ENCODE measurements at places on chromosomes 4 and X.
A peak's percentile ranks its signal among the peaks of the same experiment; 100 is the strongest.

- DNase-seq = no peak
These were observed 566.3 kb downstream of the STPG2 start for GRCh38 chr4:97577004-97577403.

GRCh38 chr4:147479786-147480185 is 1.1 kb upstream of the EDNRA start:
- DNase-seq = peak; percentile 56

DNA sequence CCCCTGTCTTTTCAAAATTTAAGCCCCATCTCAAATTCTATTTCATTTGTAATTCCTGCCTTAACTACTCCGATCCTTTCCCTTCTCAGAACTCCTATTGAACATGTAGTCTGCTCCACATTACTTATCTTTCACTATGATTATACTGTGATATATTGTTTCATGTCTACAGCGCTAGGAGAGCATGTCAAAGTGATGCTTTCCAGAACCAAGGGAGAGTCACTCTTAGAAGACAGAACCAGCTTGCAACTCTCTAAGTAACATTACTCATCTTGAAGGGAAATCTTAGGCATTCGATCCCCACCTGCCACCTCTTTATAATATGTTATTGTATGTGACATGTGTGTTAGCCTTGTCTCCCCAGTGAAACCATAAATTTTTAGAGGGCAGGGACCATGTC is 10.5 kb downstream of the EXOC1L start:
- no peak for DNase-seq

- no peak for DNase-seq
These were observed 440.0 kb upstream of the IGFBP7 start for GRCh38 chr4:57550198-57550597.

DNA sequence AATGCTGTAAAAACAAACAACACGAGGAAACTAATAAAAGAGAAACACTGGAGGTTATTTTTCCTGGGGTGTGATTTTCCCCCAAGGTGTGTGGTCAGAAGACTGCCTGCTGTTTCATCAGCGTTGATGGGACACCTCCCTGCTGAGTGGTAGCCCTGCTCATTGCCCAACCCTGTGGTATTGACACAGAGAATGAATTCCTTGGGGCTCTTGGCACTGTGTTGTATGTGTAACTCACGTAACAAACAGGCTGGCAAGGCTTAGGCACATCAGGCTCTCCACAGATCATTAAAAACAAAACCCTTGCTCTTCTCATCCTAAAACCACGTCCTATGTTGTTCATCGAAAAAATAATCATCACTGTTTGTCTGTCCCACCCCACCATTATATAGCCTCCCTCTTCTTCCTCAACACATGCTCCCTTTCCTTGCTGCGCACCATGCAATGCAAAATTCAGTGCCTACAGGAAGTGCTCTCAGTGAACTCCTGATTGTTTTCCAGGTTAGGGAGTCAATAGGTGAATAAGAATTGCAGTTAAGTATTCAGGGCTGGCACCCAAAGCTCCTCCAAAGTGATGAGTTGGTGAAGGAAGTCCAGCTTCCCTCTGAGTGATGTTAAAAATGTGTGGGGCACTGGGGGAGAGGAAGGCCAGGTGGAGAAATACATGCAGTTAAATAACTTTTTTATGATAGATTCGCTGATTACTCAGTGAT is 11.4 kb upstream of the PUDP start:
- no peak for DNase-seq

DNA sequence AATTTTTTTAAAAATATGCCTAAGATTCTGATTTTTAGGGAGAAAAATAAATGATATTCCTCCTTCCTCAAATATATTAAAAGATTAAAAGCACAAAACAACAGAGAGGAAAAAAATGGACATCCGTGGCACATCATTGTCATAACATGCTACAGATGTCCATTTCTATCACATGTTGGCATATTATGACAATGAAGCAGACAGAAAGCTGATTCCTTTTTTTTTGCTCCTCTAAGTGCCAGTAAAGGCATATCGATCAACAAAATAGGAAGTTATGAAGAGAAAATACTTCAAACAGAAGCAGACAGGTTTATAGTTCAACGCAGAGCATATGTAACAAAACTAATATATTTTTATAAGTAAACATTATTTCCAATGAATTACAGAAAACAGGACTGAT is 11.2 kb downstream of the KLHL8 start:
- no peak for DNase-seq

GRCh38 chr4:41999321-41999720 is 9.0 kb downstream of the SLC30A9 start:
- DNase-seq = no peak

- no peak for DNase-seq
These were observed 177.6 kb downstream of the RNF150 start for GRCh38 chr4:140955641-140956040.

- DNase-seq = no peak
These were observed 64.7 kb upstream of the CTSO start for GRCh38 chr4:156018383-156018782.

- DNase-seq = no peak
These were observed 29.2 kb downstream of the GRID2 start for GRCh38 chr4:92333016-92333415.

DNA sequence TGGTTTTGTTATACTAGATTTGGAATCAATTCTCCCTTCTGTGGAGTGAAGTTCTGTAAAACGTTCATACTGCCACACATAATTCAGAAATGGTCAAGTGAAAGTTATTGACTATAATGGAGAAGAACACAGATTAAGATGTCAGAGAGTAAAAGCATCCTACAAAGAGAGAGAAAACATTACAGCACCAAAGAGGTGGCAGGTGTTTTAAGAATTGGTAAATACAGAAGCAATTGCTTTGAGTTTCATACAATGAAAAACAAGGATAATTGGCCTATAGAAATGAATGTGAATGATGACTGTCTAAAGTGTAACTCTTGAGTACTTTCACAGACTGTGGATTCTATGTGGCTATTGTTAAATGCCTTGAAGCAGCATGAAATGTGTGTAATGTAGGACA is 435.6 kb upstream of the SMIM31 start:
- DNase-seq = no peak

GRCh38 chrX:72100824-72101351 is 30.8 kb downstream of the RTL5 start:
- no peak for DNase-seq

- DNase-seq = no peak
These were observed 377.3 kb downstream of the ARAP2 start for GRCh38 chr4:35867057-35867456.

DNA sequence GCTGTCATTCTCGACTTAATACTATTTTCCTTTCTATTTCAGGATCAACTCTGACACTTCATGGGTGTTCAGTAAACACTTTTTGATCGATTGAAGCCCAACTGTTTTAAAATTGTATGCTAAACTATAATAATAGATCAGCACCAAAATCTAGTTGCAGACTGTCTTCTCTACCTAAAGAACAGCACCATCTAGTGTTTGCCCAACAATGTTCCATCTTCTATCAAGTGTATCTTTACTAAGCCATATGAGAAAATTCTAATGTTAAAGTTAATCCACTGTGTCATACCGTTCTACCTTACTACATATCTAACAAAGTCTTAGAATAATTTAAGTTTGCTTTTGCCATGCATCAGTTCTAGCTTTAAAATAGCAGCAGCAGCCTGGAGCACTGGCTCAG is 113.0 kb upstream of the PRDX4 start:
- peak; percentile 2 for DNase-seq

GRCh38 chr4:104818579-104818978 is 323.9 kb upstream of the CXXC4 start:
- no peak for DNase-seq

DNA sequence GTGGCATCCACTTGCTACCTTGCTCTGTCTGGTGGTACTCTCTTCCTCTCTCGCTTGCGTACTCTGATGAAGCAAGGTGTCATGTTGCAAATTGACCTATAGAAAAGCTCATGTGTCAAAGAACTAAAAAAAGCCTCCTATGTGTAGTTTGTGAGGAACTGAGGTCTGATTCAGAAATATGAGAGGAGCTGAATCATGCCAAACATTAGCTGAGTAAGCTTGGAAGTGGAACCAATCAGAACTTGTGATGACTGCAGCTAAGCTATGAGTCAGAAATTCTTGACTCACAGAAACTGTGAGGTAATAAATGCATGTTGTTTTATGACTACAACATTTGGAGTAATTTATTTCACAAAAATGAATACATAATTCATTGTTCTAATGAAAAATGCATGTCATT is 2138.8 kb downstream of the PCDH7 start:
- DNase-seq = peak; percentile 68

GRCh38 chrX:15468036-15468435 is 25.1 kb downstream of the PIR start:
- peak; percentile 14 for DNase-seq

DNA sequence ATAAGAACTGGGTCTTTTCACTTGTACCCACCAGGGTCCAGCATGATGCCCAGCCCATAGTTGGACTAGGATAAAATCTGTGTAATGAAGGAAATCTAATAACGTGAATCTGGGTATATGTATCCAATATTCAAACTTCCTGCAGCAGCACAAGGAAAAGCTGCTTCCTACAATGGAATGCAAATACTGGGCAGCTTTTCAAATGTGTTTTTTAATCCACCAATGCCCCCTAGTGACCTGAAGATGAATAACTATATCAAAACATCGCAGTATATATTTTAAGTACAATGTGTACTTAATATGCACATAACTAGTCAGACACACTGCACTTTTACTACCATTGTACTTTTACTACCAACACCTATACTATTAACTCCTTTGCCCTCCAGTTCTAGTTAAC is 5.3 kb downstream of the APOO start:
- peak; percentile 37 for DNase-seq

DNA sequence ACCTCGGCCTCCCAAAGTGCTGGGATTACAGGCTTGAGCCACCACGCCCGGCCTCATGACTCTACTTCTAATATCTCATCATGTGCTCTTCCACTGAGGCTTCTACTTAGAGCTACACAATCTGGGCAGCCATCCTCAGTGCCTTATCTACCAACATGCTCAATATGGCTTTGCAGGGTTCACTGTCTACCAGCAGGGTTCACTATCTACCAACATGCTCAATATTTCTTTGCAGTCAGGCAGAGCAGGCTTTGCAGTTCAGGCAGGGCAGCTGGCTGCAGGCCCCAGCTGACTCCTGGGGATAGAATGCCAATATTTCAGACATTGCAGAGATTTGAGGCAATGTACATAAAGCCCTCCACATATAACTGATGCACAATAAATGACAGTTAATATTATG is 47.5 kb downstream of the PKD2 start:
- no peak for DNase-seq

DNA sequence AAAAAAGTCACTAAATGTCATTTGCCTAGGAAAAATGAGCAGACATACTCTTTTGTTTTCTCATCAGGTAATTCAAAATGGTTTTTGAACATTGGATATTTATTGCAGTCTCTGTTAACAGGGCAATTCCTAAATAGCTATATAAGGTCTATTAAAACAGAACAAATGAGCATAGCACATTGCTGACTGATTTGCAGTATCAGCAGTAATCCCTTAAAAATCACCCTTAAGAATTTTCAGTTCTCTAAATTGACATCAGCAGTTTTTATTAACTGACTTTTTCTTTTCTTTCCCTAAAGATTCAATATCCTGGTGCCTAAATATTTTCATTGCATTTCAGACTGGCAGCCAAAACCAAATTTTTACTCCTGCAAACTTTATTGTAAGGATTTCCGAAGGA is 270.2 kb downstream of the FSTL5 start:
- DNase-seq = no peak

DNA sequence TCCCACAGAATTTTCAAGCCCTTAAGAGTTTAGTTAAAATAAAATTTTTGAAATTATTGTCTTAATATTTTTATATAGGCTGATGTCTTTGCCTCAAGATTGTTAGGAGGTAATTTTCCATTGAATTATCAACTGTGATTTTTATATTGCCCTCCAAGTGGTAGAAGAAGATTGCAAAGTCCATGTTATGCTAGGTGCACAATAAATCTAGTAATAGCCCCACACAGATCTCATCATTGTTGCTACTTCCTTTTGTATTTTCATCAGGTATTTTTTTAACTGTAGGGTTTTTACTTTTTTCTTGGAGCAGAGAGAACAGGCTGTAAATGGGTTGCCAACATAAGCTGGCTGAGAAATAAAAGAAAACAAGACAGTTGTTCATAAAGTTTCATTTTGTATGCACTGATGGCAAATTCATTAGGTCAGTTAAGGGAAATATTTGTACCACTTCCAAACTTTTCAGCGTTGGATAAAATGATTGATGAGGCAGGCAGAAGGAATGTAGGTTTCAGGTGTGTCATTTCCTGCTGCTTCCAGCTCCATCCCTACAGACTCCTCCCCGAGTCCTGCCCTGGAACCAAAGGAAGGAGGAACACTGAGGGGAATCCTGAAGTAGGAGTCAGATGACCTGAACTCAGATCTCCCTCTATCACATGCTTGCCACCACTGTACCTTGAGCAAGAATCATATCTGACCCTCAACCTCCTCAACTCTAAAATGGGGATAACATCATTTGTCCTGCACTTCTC is 105.5 kb downstream of the PRRG1 start:
- peak; percentile 8 for DNase-seq

- no peak for DNase-seq
These were observed 29.0 kb downstream of the TRMT44 start for GRCh38 chr4:8469550-8469949.

- DNase-seq = no peak
These were observed 115.9 kb downstream of the GPAT3 start for GRCh38 chr4:83651846-83652245.

GRCh38 chrX:50386520-50386919 is 84.1 kb downstream of the DGKK start:
- no peak for DNase-seq

DNA sequence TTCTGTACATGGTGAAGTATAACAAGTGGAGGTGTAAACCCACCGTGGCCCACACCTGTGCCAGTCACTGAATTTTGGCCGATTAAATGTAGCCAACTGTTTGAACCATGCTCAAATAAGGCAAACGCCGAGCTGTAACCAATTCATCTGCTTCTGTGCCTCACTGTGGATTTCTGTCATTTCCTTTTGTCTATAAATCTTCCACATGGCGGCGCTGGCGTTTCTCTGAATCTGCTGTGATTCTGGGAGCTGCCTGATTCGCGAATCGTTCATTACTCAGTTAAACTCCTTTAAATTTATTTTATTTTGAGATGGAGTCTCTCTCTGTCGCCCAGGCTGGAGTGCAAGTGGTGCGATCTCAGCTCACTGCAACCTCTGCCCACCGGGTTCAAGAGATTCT is 19.2 kb downstream of the SUPT20HL2 start:
- peak; percentile 4 for DNase-seq

DNA sequence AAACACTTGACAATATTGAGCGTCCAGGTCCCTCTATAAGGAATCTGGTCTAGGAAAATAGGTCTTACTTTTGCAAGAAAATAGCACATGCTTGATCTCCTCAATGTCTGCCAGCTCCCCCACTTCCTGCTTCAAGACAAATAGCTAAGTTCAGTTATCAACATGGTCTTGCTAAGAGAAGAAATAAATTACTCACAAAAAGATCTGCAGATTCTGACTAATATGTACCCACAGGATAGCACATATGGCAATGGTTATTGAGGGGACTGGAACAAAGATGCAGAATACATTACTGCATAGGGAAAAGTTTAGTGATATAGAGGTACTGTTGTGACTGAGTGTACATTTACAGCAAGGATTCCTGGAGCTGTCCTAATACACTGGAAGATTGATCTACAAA is 457.5 kb upstream of the GRID2 start:
- peak; percentile 21 for DNase-seq

- no peak for DNase-seq
These were observed 63.7 kb upstream of the ARSJ start for GRCh38 chr4:114043116-114043515.

GRCh38 chr4:155566354-155566753 is 100.3 kb upstream of the GUCY1A1 start:
- DNase-seq = no peak
